ENCODE measurements at places on chromosomes 5 and 9. TPM values are rescaled to one million over a fixed set of nuclear protein-coding genes. Genes with fewer than 3 reads are reported as not detected.

Gene PDGFRB
- 215 TPM for total RNA-seq

Gene CDH18
- total RNA-seq = 0.71 TPM

Gene ARL14EPL
- not detected for total RNA-seq

Gene QRFP
- total RNA-seq = not detected

Gene ASPN
- total RNA-seq = 14.4 TPM

Gene NR2F1-AS1
- total RNA-seq = 49.3 TPM

Gene PANK3
- 64.0 TPM for total RNA-seq

Gene ATP10B
- total RNA-seq = 16.1 TPM

Gene EQTN
- 0.49 TPM for total RNA-seq

Gene HINT1
- total RNA-seq = 121 TPM

Gene MEGF10
- 8.2 TPM for total RNA-seq

Gene PCDHGA8
- total RNA-seq = 5.3 TPM

Gene ARID3C
- 1.2 TPM for total RNA-seq

Gene IFNA2
- not detected for total RNA-seq

Gene C9
- total RNA-seq = not detected

Gene PCDHGB3
- total RNA-seq = 9.7 TPM

Gene SPATA6L
- 4.3 TPM for total RNA-seq

Gene OGN
- total RNA-seq = 71.7 TPM

Gene SPATA31C1
- not detected for total RNA-seq

Gene PCDHGC5
- 3.8 TPM for total RNA-seq

Gene SEMA5A
- 109 TPM for total RNA-seq

Gene OCLN
- total RNA-seq = 18.5 TPM

Gene MSX2
- 0.49 TPM for total RNA-seq

Gene CDKN2A
- 1.5 TPM for total RNA-seq

Gene CD72
- total RNA-seq = 5.5 TPM

Gene KIF4B
- not detected for total RNA-seq

Gene IRX4
- total RNA-seq = not detected

Gene MEGF9
- total RNA-seq = 132 TPM

Gene PCDHA7
- 0.45 TPM for total RNA-seq

Gene CSF1R
- total RNA-seq = 74.8 TPM

Gene PCDH1
- 36.4 TPM for total RNA-seq

Gene RELL2
- 0.85 TPM for total RNA-seq

Gene IL6ST
- 328 TPM for total RNA-seq

Gene SAXO1
- 0.49 TPM for total RNA-seq

Gene C1QTNF2
- total RNA-seq = 4.9 TPM

Gene FANCC
- total RNA-seq = 13.6 TPM
